Spinal cord (tissue), 10 donors: ENCODE measurements at places on chromosomes 2 and 18. TPM values are rescaled to one million over a fixed set of nuclear protein-coding genes. Genes with fewer than 3 reads are reported as not detected.

- DNase-seq: no peak
Measured at GRCh38 chr18:6728809-6729246, 688 bp upstream of the ARHGAP28 start.

- no peak for DNase-seq
Measured at GRCh38 chr2:151437630-151438029, 27.9 kb downstream of the RIF1 start.

DNA sequence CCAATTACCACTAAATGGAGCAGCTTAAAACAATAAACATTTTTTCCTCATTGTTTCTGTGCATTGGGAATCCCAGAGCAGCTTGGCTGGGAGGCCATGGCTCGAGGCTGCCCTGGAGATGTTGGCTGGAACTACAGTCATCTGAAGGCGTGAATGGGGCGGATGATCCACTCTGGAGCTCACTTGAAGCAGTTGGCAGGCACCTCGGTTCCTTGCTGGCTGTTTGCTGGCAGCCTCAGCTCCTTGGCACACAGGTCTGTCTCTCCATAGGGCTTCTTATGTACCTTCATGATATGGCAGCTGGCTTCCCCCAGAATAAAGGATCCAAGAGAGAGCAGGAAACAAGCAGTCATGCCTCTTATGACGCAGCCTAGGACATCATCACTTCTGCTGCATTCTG is 227.0 kb upstream of the COPS8 start:
- no peak for DNase-seq

- no peak for DNase-seq
Measured at GRCh38 chr2:237766340-237766739, 32.2 kb upstream of the RBM44 start.

GRCh38 chr2:176637486-176638166 is 368.4 kb downstream of the MTX2 start:
- DNase-seq: no peak

DNA sequence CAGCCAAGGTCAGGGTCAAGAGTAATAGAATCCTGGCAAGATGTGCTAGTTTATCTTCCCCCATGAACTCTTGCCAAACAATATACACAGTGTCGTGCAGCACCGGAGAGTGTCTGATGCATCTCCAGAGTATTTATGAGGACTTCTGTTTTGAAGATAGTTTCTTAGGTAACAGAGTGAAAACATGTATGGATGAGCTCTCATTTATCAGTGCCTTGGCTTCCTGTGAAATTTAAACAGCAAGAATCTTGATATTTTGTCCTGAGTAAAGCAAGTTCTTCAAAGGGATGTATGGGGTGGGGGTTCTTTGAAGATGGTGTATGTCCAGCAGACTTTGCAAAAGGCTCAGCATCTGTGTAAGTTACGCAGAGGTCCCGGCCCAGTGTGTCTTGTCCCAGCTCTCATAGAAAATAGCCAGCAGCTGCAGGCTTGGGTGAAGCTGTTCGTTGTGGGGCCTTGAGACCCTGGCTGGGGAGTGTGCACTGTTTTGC is 361.0 kb upstream of the NT5C1B start:
- DNase-seq: no peak

- DNase-seq: no peak
Measured at GRCh38 chr18:61635901-61636528, 256.8 kb downstream of the RNF152 start.

GRCh38 chr2:173741759-173742158 is 223.4 kb downstream of the SP3 start:
- DNase-seq: no peak

- no peak for DNase-seq
Measured at GRCh38 chr2:53884883-53885282, 25.1 kb upstream of the GPR75 start.

DNA sequence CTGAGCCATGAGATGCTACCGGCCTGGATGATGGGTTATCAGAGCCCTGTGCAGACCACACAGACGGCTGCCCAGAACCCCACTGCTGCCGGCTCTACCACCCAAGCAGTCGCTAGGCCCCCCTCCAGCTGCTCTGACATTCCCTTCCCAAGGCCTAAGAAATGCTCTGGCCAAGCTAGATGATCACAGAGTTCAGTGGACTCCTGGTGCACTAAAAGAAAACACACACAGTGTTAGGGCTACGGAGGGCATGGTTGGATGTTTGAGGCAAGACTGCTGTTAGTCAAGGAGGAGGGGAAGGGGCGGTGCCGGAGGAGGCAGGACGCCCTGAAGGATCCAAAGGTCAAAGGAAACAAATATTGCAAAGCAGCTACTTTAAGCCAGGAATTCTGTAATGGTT is 174.5 kb downstream of the MYCN start:
- DNase-seq: no peak

GRCh38 chr2:105936954-105937353 is 192.2 kb downstream of the NCK2 start:
- no peak for DNase-seq

- DNase-seq: no peak
Measured at GRCh38 chr2:195003881-195004471, 653.0 kb upstream of the SLC39A10 start.

GRCh38 chr2:239596792-239597191 is 196.0 kb upstream of the HDAC4 start:
- no peak for DNase-seq

Gene CDH20
- total RNA-seq: 24.9 TPM

Gene KIAA2012
- 5.7 TPM for total RNA-seq

Gene SFTPB
- total RNA-seq: not detected

Gene NT5C1B
- not detected for total RNA-seq

Gene SCN3A
- 91.1 TPM for total RNA-seq

Gene NYAP2
- total RNA-seq: 12.6 TPM
